Stimulated activated CD4-positive, alpha-beta T cell treated with anti-CD3 and anti-CD28 coated beads, TNF-alpha, amount 100 ng/mL, for 24 hours (primary cell): ENCODE measurements at places on chromosomes 4 and X.

GRCh38 chr4:156503119-156503518, 468.5 kb downstream of the PDGFC start:
- no peak for DNase-seq

GRCh38 chr4:2733001-2733843, 22.9 kb downstream of the TNIP2 start:
- no peak for DNase-seq

DNA sequence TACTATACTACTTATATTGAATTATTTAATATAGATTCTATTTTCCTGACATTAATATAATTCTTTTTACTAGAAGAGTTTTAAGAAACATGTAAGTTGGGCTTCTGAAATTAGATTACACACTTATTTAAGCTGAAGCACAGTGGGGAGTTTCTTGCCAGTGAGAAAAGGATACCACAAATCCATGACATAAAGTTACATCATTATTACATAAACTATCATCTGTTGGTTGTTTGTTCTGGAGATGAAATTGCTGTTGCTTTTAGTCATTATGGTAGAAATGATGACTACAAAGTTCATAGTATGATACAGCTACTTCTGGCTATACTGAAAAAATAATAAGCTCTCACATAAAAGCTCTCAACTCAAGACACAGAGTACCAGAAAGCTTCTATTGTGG, 880.4 kb downstream of the PCDH18 start:
- DNase-seq: no peak

- no peak for DNase-seq
Measured at GRCh38 chr4:182695009-182695408, 222.2 kb downstream of the DCTD start.

DNA sequence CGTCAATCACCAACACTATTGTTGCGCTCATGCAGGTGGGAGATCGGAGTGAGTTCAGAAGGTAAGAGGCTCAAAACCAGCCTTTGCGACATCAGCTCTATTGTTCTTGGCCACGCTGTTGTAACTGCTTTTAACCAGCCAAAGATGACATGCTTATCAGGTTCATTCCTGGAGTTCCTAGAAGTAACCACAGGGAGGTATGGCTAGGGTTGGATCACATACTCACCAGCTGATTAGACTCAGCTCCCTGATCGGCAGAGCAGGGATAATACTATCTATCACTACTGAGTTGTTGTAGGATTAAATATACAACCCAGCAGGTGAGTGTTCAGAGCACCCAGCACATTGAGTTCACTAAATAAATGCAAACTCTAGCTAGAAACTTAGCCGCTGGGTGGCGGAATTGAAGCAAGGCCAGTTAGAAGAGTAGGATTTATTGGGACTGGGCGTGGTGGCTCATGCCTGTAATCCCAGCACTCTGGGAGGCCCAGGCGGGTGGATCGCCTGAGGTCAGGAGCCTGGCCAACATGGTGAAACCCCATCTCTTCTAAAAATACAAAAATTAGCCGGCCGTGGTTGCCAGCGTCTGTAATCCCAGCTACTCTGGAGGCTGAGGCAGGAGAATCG, 12.4 kb downstream of the SLC34A2 start:
- DNase-seq: no peak

GRCh38 chr4:54961357-54961975, 163.9 kb downstream of the KDR start:
- DNase-seq: no peak

- no peak for DNase-seq
Measured at GRCh38 chrX:11770320-11770719, 12.3 kb downstream of the MSL3 start.

- no peak for DNase-seq
Measured at GRCh38 chr4:141376769-141377168, 156.1 kb downstream of the ZNF330 start.

GRCh38 chr4:101191302-101192098, 155.8 kb downstream of the PPP3CA start:
- no peak for DNase-seq

GRCh38 chr4:88448889-88449288, 8.0 kb upstream of the HERC5 start:
- DNase-seq: no peak

DNA sequence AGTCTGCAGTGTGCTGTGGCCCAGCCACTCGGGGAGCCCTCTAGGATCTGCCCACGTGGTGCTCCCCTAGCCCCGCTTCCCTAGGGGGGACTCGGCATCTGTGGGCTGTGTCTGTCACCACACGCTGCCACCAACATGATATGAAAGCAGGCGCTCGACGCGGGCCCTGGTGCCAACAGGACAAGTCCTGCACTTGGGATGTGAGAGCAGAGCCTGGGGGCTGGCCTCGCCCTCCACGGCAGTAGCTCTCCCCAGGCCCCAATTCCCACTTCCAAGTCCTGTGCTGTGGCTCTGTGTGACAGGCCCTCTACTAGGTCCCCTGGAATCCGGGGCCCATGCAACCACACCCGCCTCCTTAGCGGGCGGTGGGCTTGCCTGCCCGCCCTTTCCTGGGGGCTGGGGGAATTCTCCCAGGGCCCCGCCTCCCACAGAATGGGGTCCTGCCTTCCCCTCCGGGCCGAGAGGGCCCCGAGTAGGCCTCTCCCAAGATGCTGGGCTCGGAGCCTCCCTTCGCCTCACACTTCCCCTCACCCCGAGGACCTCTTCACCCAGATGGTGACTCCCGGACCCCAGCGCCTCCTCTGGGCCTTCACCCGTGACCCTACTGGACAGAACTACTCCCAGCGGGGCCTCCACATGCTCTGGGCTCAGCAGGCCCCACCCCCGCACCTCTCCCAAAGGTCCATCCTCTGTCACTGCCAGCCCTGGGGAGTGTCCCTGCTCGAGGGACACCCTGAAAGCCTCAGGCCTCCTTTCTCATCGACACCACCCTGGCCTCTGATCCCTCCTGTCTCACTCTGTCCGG, 11.2 kb downstream of the LRPAP1 start:
- no peak for DNase-seq

DNA sequence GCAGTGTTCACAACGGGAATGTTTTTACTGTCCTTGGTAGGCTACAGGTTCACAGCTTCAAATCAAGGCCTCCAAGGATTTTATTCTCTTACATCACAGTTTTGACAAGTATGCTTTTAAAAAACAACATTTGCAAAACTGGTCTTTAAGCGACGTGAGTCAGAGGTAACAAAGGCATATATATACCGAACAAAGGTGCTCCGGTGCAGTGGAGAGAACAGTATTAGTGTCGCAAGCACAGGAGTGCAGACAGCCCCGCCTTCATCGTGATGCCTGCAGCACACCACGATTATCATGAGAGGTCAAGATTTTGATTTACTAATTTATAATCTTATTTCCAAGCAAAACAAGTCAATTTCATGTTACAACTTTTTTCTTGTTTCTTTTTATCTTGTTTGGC, 90.8 kb downstream of the GATB start:
- DNase-seq: no peak

GRCh38 chr4:147550626-147551246, 66.5 kb upstream of the TMEM184C start:
- DNase-seq: no peak

- no peak for DNase-seq
Measured at GRCh38 chr4:127698789-127699200, 31.4 kb upstream of the SLC25A31 start.

GRCh38 chr4:100017637-100018310, 67.7 kb upstream of the H2AZ1 start:
- no peak for DNase-seq

DNA sequence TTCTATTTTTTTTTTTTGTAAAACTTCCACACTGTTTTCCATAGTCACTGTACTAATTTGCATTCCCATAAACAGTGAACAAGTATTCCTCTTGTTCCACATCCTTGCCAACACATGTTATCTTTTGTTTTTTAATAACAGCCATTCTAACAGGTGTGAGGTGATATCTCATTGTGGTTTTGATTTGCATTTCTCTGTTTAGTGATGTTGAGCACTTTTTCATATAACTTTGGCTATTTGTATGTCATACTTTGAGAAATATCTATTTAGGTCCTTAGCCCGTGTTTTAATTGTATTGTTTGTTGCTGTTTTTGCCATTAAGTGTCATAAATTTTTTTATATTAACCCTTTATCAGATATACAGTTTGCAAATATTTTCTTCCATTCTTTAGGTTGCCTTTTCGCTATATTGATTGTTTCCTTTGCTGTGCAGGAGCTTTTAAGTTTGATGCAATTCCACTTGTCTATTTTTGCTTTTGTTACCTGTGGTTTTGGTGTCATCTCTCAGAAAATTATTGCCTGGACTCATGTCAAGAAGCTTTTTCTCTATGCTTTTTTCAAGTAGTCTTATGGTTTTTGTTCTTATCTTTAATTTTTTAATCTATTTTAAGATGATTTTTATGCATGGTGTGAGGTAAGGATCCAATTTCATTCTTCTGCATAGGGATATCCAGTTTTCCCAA, 27.9 kb upstream of the NDNF start:
- no peak for DNase-seq

DNA sequence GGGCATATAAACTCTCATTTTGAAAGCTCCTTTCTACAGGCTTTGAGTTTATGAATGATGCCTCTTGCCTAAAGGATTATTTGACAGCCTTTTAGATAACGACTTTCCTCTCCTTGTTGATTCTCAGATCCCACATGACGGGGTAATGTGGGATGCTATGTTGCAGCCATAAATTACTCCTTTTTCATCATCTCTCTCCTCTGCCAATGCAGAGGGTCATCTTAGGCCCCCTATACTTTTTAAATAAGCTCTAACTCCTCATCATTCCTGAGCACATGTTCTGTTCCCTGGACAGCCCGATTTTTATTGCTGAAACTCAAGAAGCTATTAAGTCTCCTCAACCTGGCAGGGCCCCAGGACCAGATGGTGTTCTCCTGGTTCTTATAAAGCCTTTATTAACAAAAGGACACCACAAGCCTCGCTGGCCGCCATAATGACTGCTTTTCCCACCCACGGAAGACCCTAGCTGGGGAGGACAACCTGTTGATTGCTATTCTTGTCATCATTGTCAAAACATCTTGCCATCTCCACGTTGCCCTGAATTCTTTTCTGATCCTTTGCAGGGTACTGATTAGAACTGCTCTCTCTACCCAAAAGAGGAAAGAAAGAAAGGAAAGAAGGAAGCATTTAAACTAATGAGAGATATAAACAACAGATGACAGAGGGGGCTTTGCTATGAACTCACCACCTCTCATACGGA, 150.7 kb downstream of the DHX15 start:
- no peak for DNase-seq

DNA sequence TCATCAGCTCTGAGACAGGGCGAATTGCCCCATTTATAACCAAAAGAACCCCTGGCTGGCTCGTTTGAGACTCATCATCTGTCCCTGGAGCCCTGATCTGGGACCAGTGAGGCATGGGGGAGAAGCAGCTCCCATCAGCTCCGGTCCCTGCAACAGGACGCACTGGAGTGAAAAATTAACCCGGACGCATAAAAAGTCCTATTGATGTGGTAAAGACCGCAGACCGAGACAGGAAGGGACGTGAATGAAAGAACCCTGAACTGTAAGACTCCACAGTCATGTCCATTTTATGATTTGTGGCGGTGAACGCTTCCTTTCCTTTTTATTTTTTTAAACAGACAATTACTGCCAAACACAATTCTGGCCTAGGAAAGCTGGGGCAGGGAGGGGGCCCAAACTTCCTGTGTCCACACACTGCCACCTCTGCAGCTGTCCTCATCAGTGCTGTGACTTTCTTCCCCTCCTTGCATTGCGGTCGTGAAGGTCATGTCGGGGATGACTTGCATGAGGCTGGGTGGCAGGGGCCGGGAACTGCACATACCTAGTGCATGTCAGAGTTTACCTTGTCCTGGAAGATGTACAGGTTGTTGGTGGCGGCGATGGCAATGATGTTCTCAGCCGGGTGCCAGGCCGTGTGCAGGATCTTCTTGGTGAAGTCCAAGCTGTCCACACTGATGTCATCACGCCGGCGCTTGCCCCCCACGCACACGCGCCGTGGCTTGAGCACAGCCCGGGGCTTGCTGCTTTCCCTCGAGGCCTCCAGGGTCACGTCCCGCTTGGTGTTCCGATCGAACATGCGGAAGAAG, 53.3 kb downstream of the WFS1 start:
- no peak for DNase-seq

DNA sequence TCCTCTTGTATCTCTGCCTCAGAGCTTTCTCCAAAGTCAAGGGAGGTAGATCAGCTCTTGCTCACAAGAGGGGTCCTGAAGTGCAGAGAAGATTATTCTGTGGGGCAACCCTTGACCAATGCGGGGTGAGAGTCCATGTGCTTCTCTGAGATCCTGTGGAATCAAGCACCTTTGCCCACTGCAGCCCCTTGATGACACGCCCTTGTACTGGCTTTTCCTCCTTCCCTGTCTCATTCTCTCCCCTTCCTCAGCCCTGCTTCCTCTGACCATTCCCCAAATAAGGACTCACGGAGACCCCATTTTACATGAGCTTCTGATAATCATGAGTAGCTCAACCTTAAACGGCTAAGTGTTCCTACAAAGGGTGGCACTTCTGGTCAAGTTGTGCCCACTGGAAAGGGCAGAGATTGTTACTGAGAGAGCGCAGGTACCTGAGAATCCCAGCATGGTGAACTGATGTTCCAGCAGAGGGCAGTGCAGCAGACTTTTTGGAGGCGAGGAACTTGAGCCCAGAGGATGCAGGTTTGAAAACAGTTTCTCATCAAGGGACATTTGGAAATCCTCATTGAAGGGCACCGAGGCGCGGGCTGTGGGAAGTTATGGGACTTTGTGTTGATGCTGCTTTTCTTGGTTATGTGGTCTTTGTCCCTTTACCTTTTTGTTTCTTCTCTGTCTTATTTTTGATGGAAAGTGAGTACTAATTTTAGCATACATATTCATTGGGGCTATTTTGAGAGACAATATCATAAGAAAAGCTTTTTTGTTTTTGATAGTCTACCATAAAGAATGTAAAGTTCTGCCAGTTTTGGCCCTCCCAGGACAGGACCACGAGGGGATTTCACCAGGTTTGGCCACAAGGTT, 201.3 kb downstream of the RBM46 start:
- DNase-seq: peak; percentile 24
